ENCODE measurements at places on chromosomes 5 and 9.

- DNase-seq, result no peak
Observed at GRCh38 chr5:16461782-16462181, 3.8 kb downstream of the ZNF622 start.

DNA sequence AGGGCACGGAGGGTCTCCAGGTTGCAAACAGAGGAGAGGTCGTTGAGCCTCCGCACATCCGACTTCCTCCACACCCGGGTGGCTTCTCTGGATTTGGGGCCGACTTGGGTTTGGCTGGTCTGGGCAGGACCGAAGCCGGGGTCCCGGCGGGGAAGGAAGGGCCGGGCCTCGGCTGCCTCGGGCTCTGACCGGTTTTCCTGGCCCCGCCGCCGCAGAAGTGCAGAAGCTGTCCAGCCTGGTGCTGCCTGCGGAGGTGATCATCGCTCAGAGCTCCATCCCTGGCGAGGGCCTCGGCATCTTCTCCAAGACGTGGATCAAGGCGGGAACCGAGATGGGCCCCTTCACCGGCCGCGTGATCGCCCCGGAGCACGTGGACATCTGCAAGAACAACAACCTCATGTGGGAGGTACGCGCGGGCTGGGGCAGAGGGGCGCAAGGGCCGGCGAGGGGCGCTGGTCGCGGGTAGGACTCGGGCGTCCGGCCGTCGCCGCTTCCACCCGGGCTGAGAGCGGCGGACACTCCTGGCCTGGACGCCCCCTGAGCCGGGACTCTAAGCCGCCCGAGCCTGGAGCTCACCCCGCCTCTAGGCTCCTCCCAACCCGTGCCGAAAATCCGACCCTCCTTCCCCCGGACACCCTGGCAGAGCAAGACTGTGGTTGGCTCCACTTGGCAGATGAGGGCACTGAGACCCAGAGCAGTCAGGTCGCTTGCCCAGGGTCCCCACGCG is 2.2 kb downstream of the PRDM12 start:
- no peak for DNase-seq

GRCh38 chr9:71744754-71745521 is 23.4 kb downstream of the CEMIP2 start:
- no peak for DNase-seq

DNA sequence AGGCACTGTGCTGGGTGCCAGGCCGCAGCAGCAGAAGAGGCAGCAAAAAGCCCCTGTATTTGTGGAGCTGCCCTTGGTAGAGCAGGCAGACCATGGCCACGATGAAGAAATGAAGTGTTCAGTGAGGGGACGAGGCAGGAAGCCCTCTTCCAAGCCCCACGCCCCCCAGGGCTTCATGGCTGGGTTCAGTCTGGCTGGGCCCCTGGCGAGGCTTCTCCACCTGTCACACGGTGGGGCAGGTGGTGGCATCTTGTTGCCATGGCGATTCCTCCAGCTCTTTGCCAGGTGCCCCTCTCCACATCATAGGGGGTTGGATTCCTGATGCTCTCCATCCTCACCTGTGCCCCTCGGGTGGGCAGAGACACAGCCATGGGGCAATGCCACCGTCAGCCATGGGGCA is 21.5 kb downstream of the ADGRD2 start:
- DNase-seq, result no peak

GRCh38 chr9:78438211-78438610 is 141.3 kb downstream of the PSAT1 start:
- no peak for DNase-seq

GRCh38 chr5:355958-356357 is 34.4 kb downstream of the AHRR start:
- no peak for DNase-seq

- no peak for DNase-seq
Observed at GRCh38 chr5:67182301-67182790, 14.3 kb downstream of the CD180 start.

GRCh38 chr9:37914154-37914551 is 10.2 kb upstream of the SLC25A51 start:
- DNase-seq, result no peak

- no peak for DNase-seq
Observed at GRCh38 chr5:88503041-88503345, 234.3 kb upstream of the TMEM161B start.

DNA sequence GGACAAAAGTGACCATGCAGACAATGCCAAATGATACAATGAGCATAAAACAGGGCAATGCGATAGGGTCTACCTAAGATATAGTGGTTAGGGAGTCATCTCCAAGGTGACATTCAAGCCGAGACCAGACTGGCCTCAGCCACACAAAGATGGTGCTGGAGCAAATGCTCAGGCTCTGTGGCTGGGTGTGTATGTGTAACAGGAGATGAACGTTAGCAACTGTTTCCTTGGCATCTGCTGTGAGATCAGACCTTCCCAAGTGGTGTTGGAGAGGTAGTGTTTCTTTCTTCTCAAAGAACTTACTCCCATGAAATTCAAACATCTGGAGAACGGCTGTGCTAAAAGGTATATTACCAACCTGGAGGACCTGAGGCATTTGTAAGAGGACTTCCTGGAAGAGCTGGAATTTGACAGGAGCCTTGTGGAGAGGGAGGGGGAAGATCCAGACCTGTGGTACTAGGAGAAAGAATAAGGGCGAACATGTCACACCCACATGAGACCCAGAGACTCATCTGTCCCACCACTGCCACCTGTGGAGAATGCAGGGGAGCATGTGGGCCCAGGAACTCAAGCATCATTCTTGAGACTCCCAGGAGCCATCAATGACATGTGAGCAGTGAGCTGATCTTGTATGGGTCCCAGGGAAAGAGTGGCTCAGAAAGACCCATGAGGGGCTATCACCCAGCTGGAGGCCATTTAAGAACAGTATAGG is 21.4 kb upstream of the ANXA6 start:
- DNase-seq, result no peak

DNA sequence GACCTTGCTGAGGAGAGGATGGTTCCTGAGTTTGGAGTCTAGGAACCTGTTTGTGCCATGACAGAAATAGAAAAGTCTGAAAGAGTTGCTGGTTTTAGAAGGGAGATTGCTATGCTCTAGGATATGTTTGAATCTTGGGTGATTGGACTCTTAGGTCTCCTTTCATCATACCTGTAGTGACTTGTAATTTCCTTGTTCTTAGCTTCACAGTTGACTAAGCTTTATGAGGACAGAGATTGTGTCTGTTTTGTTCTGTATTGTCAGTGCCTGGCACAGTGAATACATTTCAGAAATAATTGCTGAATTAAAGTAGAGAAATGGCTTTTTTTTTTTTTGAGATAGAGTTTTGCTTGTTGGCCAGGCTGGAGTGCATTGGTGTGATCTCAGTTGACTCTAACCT is 31.5 kb downstream of the GAPVD1 start:
- no peak for DNase-seq

- DNase-seq, result no peak
Observed at GRCh38 chr5:37722236-37723161, 117.3 kb downstream of the GDNF start.

- no peak for DNase-seq
Observed at GRCh38 chr9:119836036-119836435, 466.8 kb upstream of the BRINP1 start.

DNA sequence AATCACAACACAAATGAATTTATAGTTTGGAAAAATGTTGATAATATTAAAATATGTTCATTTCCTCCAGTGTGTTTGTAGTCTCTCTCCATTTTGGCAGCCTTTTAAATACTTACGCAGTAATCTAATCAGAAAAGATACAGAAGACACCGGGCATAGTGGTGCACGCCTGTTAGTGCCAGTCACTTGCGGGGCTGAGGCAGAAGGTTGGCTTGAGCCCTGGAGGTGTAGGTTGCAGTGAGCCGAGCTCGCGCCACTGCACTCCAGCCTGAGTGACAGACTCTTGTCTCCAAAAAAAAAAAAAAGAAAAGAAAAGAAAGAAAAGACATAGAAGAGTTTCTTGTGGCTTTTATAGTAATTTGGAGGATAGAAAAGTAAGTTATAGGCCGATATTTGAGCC is 41.9 kb downstream of the NDFIP1 start:
- DNase-seq, result no peak

DNA sequence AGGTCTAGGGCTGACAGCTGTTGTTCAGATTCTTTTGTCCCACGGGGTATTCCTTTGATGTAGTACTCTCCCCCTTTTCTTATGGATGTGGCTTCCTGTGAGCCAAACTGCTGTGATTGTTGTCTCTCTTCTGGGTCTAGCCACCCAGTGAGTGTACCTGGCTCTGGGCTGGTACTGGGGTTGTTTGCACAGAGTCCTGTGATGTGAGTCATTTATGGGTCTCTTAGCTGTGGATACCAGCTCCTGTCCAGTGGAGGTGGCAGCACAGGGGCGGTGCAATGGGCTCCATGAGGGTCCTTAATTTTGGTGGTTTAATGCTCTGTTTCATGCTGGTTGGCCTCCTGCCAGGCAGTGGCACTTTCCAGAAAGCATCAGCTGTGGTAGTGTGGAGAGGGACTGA is 161.3 kb downstream of the CAVIN4 start:
- no peak for DNase-seq

DNA sequence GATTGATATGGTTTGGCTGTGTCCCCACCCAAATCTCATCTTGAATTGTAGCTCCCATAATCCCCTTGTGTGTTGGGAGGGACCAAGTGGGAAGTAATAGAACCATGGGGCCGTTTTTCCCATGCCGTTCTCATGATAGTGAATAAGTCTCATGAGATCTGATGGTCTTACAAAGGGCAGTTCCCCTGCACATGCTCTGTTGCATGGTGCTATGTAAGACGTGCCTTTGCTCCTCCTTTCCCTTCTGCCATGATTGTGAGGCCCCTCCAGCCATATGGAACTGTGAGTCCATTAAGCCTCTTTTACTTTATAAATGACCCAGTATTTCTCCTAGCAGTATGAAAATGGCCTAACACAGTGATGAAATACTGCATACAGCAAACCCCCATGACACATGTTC is 84.8 kb upstream of the SELENOP start:
- no peak for DNase-seq

- no peak for DNase-seq
Observed at GRCh38 chr5:87392801-87393200, 19.9 kb downstream of the CCNH start.

DNA sequence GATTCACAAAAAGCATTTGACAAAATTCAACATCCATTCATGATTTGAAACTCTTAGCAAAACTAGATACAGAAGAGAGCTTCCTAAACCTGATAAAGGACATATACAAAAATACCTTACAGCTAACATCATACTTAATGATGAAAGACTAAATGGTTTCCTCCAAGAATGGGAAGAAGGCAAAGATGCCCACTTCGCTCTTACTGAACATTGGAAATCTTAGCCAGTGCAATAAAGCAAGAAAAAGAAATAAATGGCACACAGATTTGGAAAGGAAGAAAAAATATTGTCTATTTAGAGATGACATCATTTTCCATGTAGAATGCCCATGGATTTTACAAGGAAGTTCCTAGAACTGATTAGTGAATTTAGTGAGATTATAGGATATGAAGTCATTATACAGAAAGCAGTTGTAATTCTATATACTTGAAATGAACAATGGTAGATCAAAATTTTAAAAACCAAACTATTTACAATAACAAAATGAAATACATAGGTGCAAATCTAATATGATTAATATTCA is 64.4 kb downstream of the NAA35 start:
- no peak for DNase-seq

- no peak for DNase-seq
Observed at GRCh38 chr5:174501461-174502069, 222.8 kb upstream of the MSX2 start.

DNA sequence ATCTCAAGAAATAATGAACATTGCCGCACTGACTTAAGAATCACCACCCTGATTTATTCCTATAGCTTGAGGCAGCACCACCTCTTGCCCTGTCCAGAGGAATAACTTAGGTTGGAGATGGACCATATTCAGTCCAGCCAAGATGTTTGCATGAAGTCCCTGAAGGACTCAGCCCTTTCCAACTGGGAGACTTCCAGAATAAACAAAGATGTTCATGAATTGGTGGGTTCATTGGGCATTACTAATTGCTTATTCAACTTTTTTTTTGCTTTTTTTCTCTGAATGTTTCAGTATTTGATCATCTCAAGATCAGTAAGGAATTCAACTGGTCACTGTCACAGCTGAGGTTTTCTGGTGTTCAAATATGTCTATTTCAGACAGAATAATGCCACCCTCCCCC is 470.6 kb downstream of the CCDC171 start:
- no peak for DNase-seq

GRCh38 chr5:140791089-140791488 is 3.6 kb upstream of the PCDHA2 start:
- no peak for DNase-seq

GRCh38 chr9:6214903-6215302 is 704 bp upstream of the IL33 start:
- DNase-seq, result no peak

GRCh38 chr9:135178498-135178897 is 91.0 kb downstream of the OLFM1 start:
- no peak for DNase-seq

DNA sequence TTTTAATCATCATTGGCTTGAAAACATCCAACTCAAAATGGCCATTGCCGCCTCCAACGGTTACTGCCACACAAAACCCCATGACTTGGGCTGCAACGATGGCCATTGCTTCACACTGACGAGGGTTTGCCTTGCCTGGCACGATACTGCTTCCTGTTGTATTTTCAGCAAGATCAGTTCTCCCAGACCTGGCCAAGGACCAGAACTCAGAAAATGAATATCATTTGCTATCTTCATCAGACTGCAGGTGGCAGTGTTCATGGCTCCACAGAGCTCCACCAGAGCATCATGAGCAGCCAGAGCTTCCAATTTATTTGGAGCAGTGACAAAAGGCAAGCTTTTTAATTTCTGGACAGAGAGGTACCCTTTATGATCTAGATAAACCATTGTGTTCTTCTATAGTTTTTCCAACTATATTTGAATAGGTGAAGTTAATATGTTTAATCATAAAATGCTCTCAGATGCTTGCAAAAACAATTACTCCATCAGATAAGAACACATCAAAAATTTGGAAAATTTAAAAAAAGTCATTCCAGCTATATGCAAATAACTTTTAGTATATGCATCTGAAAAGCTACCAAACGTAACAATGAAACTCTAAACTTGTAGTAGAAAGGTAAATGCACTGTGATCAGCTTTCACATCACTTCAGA is 10.4 kb downstream of the AMACR start:
- no peak for DNase-seq

- DNase-seq, result no peak
Observed at GRCh38 chr9:89109666-89110065, 69.0 kb downstream of the SHC3 start.

Measured in T-helper 9 cell (primary cell).